ENCODE measurements at places on chromosomes 6 and 20. TPM values are rescaled to one million over a fixed set of nuclear protein-coding genes. Genes with fewer than 3 reads are reported as not detected.

OTOR gene
- not detected for total RNA-seq

ANGPT4 gene
- not detected for total RNA-seq

TMEM244 gene
- total RNA-seq: not detected

MMP24OS gene
- 23.8 TPM for total RNA-seq

GRCh38 chr6:148274809-148275208 lies 67.8 kb upstream of the SASH1 start:
- H3K27me3 ChIP-seq: no peaks in the 10 kb centered on the region
- no peaks in the 10 kb centered on the region for H3K36me3 ChIP-seq
- no peak overlapping the region for H3K27ac ChIP-seq
- no peak for DNase-seq

GRCh38 chr20:41476013-41476441 lies 109.4 kb upstream of the EMILIN3 start:
- H3K27ac ChIP-seq: peak overlapping the region; percentile 29
- no peaks in the 10 kb centered on the region for H3K27me3 ChIP-seq
- H3K36me3 ChIP-seq: no peaks in the 10 kb centered on the region
- DNase-seq: no peak
- H3K4me3 ChIP-seq: no peak overlapping the region

DNA sequence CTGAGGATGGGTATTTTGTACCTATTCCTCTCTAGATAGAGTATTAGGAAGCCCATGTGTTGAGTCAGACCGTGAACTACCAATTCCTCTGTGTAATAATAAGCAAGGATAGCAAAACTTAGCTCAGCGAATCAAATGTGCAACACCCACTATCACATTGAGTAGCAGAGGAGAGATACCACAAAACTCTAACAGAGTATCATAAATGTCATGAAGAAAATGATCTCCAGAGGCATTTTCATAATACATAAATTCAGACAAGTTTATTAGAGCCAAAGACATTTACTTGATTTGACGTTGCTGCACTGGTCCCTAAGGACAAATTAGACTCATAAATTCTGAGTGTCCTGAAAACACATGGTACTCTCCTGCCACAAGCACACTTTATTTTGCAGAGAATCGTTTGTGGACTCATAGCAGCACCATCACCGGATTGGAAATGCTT lies 245.2 kb downstream of the HAO1 start:
- H3K36me3 ChIP-seq: no peaks in the 10 kb centered on the region
- no peak overlapping the region for H3K27ac ChIP-seq
- H3K27me3 ChIP-seq: no peaks in the 10 kb centered on the region
- DNase-seq: no peak
- no peak overlapping the region for H3K4me3 ChIP-seq

RANBP9 gene
- 51.2 TPM for total RNA-seq

GRCh38 chr6:15417811-15418210 lies 171.9 kb downstream of the JARID2 start:
- no peak overlapping the region for H3K27ac ChIP-seq
- no peaks in the 10 kb centered on the region for H3K36me3 ChIP-seq
- no peaks in the 10 kb centered on the region for H3K4me1 ChIP-seq
- H3K4me3 ChIP-seq: no peak overlapping the region

DCDC2 gene
- total RNA-seq: not detected

TTK gene
- 0.16 TPM for total RNA-seq

- DNase-seq: no peak
- no peak overlapping the region for H3K27ac ChIP-seq
- no peaks in the 10 kb centered on the region for H3K4me1 ChIP-seq
- H3K27me3 ChIP-seq: no peaks in the 10 kb centered on the region
Measured at GRCh38 chr20:42138729-42139128, 520.6 kb upstream of the CHD6 start.

THEMIS gene
- total RNA-seq: not detected

DNA sequence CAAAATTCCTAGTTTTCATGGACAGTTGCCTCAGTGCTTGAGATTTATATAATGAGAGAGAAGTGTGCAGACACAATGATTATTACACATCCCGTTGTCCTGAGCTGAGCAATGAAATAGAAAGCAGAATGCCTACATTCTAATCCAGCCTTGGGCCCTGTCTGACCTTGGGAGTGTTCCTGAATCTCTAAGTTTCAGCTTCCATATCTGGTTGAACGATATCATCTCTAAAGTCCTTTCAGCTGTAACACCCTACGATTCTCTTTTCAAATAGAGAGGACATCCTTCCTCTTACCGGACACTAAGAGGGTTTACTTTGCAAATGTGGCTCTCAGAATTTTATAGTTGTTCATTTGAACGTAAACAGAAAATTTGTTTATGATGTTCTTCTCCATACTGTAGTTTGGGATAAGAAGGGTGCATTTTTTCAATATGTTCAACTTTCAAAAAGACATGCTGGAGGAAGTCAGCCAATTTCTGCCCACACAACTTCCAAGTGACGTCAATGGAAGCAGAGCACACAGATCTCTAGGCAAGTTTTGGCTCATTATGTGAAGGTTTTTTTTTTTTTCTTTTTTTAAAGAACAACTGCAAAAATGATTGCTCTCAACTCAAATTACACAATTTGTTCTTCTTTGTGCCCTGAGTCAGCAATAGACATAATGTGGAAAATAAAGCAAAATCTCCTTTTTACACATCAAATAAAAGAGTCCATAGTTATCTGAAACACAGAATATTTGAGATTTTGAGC lies 50.4 kb downstream of the PDE7B start:
- H3K27me3 ChIP-seq: no peaks in the 10 kb centered on the region
- no peaks in the 10 kb centered on the region for H3K4me1 ChIP-seq
- DNase-seq: peak; percentile 69
- no peak overlapping the region for H3K4me3 ChIP-seq
- peak overlapping the region; percentile 51 for H3K27ac ChIP-seq

- H3K4me3 ChIP-seq: no peak overlapping the region
- peaks cover 4% of the 10 kb centered on the region for H3K36me3 ChIP-seq
- no peaks in the 10 kb centered on the region for H3K27me3 ChIP-seq
- DNase-seq: no peak
- H3K27ac ChIP-seq: no peak overlapping the region
- no peaks in the 10 kb centered on the region for H3K4me1 ChIP-seq
Measured at GRCh38 chr6:16248271-16248853, 10.0 kb downstream of the GMPR start.

DNA sequence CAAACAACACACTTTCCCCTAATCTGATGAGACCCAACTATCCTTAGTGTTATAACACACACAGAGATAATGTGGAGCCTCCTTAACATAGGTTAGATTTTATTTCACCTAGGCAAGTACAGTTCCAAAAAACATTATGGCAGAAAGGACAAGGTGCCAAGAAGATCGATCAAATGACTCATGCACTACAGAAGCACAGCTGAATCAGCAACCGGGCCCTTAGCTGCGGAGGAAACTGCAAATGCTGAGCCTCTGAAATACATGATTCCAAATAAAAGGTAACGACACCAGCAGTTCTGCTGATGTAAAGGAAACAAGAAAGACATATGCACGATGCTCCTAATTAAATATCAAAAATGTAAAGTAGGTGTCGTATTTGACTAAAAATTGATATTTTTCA lies 19.9 kb upstream of the MUC21 start:
- DNase-seq: no peak
- H3K36me3 ChIP-seq: no peaks in the 10 kb centered on the region
- no peaks in the 10 kb centered on the region for H3K27me3 ChIP-seq
- no peak overlapping the region for H3K27ac ChIP-seq

TSBP1 gene
- not detected for total RNA-seq

DNA sequence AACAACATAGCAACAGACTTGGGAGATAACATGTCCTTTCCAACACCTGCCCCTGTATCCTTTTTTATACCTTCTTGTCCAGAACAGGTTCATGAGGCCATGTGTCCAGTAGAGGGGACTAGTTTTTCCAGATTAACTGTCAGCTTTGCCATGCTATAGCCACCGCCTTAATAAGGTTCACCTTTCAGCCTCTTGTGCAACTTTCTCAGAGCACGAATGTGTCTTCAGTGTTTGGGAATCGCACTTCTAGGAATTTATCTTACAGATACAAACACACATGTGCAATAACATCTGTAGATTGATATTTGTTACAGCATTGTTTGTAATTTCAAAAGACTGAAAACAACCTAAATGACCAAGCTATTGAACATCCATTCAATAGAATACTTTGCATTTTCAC lies 21.4 kb downstream of the NCR2 start:
- no peak for DNase-seq
- H3K36me3 ChIP-seq: no peaks in the 10 kb centered on the region
- H3K4me1 ChIP-seq: no peaks in the 10 kb centered on the region
- H3K4me3 ChIP-seq: no peak overlapping the region
- H3K27me3 ChIP-seq: no peaks in the 10 kb centered on the region

- H3K4me3 ChIP-seq: no peak overlapping the region
- H3K36me3 ChIP-seq: no peaks in the 10 kb centered on the region
- no peaks in the 10 kb centered on the region for H3K27me3 ChIP-seq
Measured at GRCh38 chr6:37862430-37862829, 42.9 kb downstream of the ZFAND3 start.

DNA sequence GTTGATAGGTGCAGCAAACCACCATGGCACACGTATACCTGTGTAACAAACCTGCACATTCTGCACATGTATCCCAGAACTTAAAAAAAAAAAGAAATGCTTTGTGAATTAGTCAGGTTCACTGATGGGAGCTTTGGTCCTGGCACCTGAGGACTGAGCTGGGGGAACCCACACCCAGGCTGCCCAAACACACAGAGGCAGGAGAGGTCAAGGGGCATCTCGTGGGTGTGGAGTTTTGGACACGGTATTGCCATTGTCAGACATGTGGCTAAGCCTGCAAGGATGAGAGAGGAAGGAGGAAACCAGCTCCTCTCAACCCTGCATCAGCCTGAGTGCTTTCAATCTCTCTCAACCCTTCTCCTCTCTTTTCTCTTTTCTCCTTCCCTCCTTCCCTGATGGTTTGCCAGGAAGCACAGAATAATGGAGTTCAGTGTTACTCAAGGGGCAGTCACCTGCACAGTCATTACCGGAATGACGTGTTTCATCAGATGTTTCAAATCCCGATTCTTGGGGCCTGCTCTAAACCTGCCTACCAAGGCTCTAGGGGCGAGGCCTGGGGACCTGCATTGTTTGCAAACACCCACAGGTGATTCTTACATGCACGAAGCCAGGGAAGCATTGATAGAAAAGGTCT lies 89.9 kb upstream of the NEDD9 start:
- peaks cover 17% of the 10 kb centered on the region for H3K4me1 ChIP-seq
- DNase-seq: no peak
- H3K36me3 ChIP-seq: no peaks in the 10 kb centered on the region
- no peak overlapping the region for H3K4me3 ChIP-seq
- no peak overlapping the region for H3K27ac ChIP-seq

SF3B5 gene
- total RNA-seq: 200 TPM

- no peaks in the 10 kb centered on the region for H3K36me3 ChIP-seq
- no peak overlapping the region for H3K27ac ChIP-seq
- H3K4me1 ChIP-seq: peaks cover 34% of the 10 kb centered on the region
- no peaks in the 10 kb centered on the region for H3K27me3 ChIP-seq
Measured at GRCh38 chr6:139708337-139709199, 334.1 kb upstream of the CITED2 start.

DNA sequence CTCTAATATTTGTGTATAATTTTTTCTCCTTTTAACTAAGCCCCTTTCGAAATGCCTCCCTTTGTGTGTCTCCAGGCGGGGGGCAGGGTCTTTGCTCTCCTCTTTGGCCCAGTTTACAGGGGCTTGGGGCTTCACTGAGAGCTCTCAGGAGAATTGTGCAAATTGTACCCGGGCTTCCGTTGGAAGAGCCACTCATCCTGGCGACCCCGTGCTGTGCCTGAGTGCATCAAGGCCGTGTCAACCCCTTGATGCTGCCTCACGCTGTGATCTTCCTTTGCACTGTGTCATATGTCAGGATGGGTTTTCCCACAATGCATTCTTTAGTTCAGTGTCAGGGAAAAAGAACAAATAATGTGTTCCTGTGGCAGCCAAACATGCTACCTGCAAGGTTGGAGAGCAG lies 118.0 kb upstream of the POU3F2 start:
- H3K4me3 ChIP-seq: no peak overlapping the region
- no peaks in the 10 kb centered on the region for H3K36me3 ChIP-seq
- no peak overlapping the region for H3K27ac ChIP-seq

GRCh38 chr6:49522710-49523593 lies 23.2 kb downstream of the GLYATL3 start:
- H3K27me3 ChIP-seq: no peaks in the 10 kb centered on the region
- DNase-seq: no peak
- no peaks in the 10 kb centered on the region for H3K4me1 ChIP-seq
- no peaks in the 10 kb centered on the region for H3K36me3 ChIP-seq
- no peak overlapping the region for H3K4me3 ChIP-seq
- no peak overlapping the region for H3K27ac ChIP-seq

SIM1 gene
- total RNA-seq: not detected

- no peak for DNase-seq
- H3K4me1 ChIP-seq: no peaks in the 10 kb centered on the region
- no peaks in the 10 kb centered on the region for H3K27me3 ChIP-seq
- no peaks in the 10 kb centered on the region for H3K36me3 ChIP-seq
- H3K27ac ChIP-seq: no peak overlapping the region
Measured at GRCh38 chr6:45920819-45921511, 94.7 kb downstream of the CLIC5 start.

DNA sequence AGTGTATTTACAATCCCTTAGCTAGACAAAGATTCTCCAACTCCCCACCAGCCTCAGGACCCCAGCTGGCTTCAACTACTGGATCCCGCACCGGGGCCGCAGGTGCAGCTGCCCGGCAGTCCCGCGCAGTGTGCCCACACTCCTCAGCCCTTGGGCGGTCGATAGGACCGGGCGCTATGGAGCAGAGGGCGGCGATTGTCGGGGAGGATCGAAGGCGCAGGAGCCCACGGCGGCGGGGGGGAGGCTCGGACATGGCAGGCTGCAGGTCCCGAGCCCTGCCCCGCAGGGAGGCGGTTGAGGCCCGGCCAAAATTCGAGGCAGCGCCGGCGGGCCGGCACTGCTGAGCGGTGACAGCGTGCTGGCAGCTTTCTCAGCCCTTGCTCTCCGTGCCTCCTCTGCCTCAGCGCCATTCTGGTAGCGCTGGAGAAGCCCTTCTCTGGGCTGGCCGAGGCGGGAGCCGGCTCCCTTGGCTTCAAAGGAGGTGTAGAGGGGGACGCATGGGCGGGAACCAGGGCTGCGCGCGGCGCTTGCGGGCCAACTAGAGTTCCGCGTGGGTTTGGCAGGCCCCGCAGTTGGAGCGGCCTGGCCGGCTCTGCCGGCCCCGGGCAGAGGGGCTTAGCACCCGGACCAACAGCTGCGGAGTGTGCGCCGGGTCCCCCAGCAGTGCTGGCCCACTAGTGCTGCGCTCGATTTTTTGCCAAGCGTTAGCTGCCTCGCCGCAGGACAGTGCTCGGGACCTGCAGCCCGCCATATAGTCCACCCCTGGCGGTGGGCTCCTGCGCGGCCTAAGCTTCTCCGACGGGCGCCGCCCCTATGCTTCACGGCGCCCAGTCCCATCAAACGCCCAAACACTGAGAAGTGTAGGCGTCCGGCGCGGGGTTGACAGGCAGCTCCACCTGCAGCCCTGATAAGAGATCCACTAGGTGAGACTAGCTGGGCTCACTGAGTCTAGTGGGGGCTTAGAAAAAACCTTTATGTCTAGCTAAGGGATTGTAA lies 32.4 kb upstream of the KIF13A start:
- no peak overlapping the region for H3K4me3 ChIP-seq
- DNase-seq: no peak
- H3K4me1 ChIP-seq: no peaks in the 10 kb centered on the region

PRKN gene
- total RNA-seq: 173 TPM

Data from sigmoid colon (tissue), 7 donors.